ENCODE measurements at places on chromosomes 3 and 15.

GRCh38 chr15:68290715-68291114 lies 13.2 kb downstream of the FEM1B start:
- no peak for DNase-seq

- no peak for DNase-seq
Measured at GRCh38 chr15:37072181-37072580, 28.2 kb downstream of the MEIS2 start.

DNA sequence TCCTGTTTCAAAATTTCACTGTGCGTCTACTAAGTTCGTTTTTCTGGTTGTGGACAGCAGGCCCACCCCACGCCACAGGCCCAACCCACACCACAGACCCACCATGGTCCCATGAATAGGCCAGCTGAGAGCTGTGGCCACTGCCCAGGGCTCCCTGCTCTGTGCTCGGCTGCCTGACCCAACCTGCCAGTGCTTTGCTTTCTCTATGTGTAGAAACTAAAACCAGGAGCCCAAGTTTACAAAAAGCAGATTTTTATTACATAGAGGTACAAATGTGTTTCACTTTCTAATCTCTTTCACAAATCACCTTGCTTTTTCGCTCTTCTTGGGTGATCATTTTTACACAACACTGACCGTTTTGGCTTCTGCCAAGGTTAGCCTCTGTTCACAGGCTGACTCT lies 69.1 kb downstream of the HERC2 start:
- no peak for DNase-seq

DNA sequence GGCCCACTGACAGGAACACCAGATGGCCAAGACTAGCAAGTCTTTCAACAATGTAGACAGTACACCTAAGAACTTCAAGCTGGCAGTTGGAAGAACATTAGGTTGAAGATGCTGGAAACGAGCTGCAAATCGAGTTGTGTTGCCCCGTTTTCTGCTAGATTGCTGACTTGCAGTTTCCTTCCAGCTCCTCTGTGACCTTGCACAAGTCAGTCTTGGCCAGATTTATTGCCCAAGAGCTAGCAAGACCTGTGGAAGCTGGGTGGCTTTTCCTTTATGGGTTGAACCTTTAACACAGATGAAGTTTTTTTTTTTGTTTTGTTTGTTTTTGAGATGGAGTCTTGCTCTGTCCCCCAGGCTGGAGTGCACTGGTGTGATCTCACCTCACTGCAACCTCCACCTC lies 2.9 kb upstream of the RBM6 start:
- no peak for DNase-seq

- no peak for DNase-seq
Measured at GRCh38 chr15:41205315-41205714, 25.2 kb downstream of the EXD1 start.

- DNase-seq = no peak
Measured at GRCh38 chr15:66505818-66506217, 692 bp downstream of the ZWILCH start.

GRCh38 chr15:92385096-92385495 lies 8.6 kb upstream of the ST8SIA2 start:
- no peak for DNase-seq

GRCh38 chr15:62706317-62706716 lies 336.2 kb upstream of the TPM1 start:
- peak; percentile 12 for DNase-seq

DNA sequence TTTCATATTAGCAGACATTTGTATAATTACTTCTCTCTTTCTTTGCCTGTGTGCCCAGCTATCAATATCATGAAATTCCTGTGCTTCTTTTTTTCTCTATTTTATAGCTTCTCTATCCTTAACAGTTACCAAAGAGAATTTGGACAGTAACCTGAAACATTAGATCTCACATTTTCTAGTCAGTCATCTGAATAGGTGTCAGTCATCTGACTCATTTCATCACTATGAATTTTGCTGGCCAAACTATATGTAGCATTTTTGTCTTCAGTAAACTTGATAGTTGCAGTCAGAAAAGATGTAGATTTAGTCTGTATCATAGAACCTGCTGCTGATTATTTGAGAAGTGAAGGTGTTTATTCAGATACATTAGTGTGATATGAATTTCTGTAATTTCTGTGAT lies 52.6 kb downstream of the HMG20A start:
- no peak for DNase-seq

- DNase-seq = no peak
Measured at GRCh38 chr3:103410231-103410630, 975.4 kb downstream of the ZPLD1 start.

- no peak for DNase-seq
Measured at GRCh38 chr3:10162185-10162584, 2.5 kb upstream of the IRAK2 start.

DNA sequence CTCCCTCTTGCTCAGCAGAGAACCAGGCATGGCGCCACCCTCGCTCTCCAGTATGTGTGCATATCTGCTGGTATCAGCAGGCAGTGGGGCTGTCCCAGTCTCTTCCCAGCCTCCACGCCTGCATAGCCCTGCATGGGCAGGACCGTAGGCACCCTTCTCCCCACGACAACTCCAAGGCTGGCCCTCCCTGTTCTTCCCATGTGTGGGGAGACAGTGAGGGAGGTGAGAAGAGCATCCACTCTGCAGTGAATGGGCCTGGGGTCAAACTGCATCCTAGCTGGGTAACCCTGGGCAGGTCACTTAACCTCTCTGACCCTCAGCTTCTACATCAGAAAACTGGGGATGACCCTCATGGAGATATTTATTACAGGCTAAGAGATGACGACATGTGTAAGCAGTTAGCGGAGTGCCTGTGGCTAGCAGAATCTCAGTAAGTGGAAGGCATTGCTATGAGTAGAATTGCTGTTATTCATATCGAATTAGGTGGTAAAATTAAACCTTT lies 13.3 kb upstream of the SSUH2 start:
- peak; percentile 7 for DNase-seq

- no peak for DNase-seq
Measured at GRCh38 chr3:94127115-94127514, 64.3 kb downstream of the NSUN3 start.

GRCh38 chr3:164004205-164004604 lies 1074.1 kb downstream of the SI start:
- DNase-seq = no peak

DNA sequence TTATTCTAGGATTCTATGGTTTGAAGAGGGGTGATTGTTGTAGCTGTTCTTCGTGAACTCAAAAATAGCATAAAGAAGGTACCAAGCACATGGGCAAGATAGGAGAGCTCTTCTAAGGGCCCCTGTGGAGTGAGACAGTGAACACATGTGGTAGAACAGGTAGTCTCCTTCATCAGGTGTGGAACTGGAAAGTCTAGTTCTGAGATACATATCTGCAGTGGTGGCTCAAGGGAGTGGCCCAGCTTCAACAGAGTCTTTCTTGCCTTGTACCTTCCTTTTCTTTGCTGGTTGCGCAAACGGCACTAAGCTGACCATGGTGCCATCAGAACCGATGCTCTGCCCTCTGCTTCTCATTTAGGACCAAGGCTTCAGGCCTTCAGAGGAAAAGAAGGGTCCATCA lies 65.2 kb downstream of the CERS3 start:
- DNase-seq = no peak

GRCh38 chr3:109275702-109276293 lies 40.5 kb downstream of the DPPA2 start:
- DNase-seq = peak; percentile 55

- DNase-seq = peak; percentile 71
Measured at GRCh38 chr3:159938714-159939113, 49.9 kb upstream of the IL12A start.

GRCh38 chr3:36212251-36212650 lies 168.1 kb upstream of the STAC start:
- peak; percentile 39 for DNase-seq

GRCh38 chr3:195119461-195120266 lies 151.3 kb downstream of the XXYLT1 start:
- peak; percentile 86 for DNase-seq

- DNase-seq = no peak
Measured at GRCh38 chr15:91873138-91873536, 19.6 kb downstream of the SLCO3A1 start.

DNA sequence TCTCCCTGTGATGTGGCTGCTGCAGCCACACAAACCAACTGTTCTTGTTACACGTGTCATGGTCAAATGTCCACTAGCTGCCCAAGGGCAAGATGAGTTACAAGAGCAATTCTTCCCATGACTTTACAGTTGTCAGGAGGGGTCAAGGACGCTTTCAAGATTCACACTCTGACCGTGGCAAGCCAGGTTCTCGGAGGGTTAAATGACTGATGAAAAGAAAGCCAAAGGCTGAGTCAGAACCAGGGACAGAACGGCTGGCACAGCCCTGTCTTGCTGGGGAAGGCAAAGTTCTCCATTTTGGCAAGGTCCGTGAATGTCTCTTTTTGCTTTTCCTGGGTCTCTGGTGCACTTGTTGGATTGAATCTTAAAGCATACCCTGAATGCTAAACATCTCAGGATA lies 364.5 kb upstream of the ICE2 start:
- DNase-seq = no peak

GRCh38 chr3:66671291-66671690 lies 170.5 kb upstream of the LRIG1 start:
- DNase-seq = no peak

DNA sequence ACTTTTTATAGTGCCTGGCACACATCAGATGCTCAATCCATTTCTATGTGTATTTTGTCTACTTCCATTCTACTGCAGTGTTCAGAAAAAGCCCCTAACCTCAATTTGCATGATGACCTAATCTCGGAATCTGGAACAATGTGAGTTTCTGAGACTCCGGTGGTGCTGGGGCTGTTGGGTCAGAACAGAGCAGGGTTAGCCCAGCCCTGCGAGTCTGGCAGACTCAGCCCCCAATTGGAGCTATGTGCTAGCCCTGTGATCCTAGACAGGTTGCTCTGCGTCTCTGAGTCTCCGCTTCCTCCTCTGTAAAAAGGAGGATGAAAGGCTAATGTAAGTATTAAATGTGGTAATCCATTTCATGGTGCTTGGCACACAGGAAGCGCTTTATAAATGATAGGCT lies 95.0 kb upstream of the ICE2 start:
- no peak for DNase-seq

- peak; percentile 80 for DNase-seq
Measured at GRCh38 chr15:32651229-32651837, 9.8 kb downstream of the SCG5 start.

DNA sequence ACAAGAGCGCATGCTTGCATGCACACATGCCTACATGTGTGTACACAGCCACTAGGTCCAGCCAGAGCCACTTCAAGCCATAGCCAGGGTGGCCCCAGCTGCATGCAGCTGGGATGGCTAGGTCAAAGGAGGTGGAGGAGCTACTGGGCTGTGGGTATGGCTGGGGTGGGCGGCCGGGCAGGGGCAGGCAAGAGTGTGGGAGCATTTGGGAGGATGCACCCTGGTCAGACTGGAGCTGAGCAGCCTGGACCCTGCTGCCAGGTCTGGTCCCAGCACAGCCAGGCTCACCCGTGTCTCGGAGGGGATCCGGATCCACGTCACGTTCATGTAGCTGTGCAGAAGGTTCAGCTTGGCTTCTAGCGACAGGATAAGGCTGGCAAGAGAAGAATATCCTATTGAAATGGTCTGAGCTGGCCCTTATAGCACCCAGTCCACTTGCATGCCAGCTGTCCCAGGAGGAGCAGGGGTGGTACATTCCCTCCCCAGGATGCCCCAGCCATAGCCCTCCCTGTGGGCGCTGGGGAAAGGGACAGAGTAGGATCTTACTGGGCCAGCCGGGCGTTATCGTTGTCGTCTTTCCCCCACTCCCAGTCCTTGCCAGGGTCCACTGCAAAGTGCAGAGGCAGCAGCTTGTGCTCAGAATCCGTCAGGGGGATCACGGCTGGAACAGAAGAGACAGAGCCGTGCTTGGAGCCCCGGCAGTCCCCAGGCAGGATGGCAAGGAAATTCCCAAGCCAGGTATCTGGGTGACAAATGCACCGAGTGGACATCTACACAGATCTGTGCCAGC lies 160.5 kb downstream of the KLF13 start:
- DNase-seq = no peak

- DNase-seq = peak; percentile 96
Measured at GRCh38 chr3:51982838-51983577, at the start of gene ACY1. Gene ACY1, plus strand, starts transcription at chr3:51983535. Its CDS starts 530 bp downstream, at chr3:51984065.

DNA sequence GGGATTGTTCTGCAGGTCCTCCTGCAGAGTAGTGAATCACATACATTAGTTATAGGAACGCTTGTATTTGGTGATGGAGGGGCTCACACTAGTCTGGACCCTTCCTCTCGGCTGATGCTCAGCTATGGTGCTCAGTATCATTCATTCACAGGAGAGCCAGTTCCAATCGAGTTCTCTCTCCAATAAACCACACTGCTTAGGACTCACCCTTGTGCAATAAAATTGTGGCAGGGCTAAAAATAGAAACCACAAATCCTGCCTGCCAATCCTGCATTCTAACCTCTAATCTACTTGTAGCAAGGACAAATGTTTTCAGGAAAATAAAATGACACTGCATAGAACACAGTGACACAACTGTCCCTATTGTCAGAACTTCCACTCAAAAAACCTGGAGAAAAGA lies 138.4 kb upstream of the TBL1XR1 start:
- peak; percentile 56 for DNase-seq

GRCh38 chr3:177463863-177464262 lies 266.6 kb upstream of the TBL1XR1 start:
- peak; percentile 70 for DNase-seq

- DNase-seq = peak; percentile 80
Measured at GRCh38 chr15:68818066-68818768, 2.5 kb downstream of the ANP32A start.

DNA sequence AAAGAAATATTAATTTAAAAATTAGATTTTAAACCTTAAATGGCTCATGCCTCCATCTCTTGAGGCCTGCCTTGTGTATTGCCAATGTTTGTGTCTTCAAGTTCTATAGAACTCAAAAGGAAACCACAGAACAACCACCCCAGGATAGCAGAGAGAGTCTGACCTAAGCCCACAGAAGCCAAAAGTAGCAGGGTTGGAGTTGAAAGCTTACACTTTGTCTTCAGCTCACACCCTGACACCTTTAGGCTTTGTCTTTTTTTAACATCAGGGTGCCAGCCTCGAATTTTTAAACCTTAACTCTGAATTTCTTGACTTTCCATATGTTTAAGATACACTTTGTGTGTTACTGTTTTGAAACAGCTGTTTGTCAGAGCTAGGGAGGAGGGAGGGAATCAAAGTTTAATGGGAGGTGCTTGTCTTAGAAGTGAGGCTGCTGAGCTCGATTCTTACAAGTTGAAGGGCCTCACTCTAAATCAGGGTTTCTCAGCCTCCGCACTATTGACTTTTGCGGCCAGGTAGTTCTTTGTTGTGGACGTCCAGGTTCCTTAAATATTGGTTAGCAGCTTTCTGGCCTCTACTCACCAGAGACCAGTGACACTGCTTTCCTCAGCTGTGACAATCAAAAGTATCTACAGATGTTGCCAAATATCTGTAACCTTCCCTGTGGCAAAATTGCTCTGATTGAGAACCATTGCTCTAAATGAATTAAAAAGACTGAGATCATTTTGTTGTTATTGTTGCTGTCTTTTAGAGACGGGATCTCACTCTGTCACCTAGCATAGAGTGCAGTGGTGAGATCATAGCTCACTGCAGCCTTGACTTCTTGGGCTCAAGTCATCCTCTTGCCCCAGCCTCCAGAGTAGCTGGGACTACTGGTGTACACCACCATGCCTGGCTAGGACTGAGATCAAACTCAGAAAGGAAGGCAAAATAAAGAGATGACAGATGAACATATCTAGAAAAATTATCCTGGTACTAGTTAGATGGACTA lies 139.2 kb upstream of the EOMES start:
- no peak for DNase-seq
